Hair follicle dermal papilla cell (primary cell): ENCODE measurements at places on chromosomes 7 and 10. TPM values are rescaled to one million over a fixed set of nuclear protein-coding genes. Genes with fewer than 3 reads are reported as not detected.

Gene UPK3B
- total RNA-seq: 0.81 TPM in 1 of 2 replicates, not detected in the other

Gene GCK
- 0.36 and 1.1 TPM in 2 replicates for total RNA-seq

Gene EN2
- total RNA-seq: not detected in 2 replicates

Gene CHAT
- total RNA-seq: not detected in 2 replicates

Gene TFPI2
- total RNA-seq: 1.9 and 2.8 TPM in 2 replicates

Gene RAB11FIP2
- total RNA-seq: 33.3 and 45.8 TPM in 2 replicates

Gene PRLHR
- not detected in 2 replicates for total RNA-seq

Gene OR2A7
- total RNA-seq: 1.1 and 1.3 TPM in 2 replicates
